Non-pigmented ciliary epithelial cell (primary cell): ENCODE measurements at places on chromosomes 7 and 10.

DNA sequence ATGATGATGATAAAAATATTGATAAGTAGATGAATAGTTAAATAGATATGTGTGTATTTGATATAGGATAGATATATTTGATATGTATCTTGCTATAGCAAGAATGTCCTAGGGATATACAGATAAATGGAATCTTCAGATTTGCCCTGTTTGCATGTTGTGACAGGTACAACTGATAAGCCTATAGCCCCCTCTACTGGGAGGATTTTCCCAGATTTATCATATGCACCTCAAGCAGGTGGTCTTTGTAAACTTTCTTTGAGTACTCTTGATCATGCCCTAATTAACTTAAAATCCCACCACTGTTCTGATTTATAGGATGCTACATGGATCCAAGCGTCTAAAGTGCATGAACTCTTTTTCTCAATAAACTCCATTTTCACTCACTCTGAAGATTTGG is 1050.7 kb downstream of the SORCS3 start:
- no peak for DNase-seq

DNA sequence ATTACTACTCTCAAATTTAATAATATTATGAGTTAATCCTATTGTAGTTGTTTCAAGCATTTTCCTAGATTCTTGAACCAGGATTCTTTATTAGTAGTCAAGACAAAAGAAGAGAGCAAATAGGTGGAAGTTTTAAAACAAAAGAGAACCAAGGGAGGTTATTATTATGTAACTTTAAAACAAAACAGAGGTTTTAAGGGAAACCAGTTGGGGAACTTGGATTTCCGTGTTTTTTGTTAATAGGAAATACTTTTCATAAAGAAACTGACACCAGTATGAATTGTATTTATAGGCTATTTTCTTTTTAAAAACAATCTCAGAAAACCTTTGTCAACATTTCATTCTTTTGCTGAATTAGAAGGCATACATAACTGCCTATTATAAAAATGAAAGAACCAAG is 183.9 kb downstream of the WNT2 start:
- no peak for DNase-seq

GRCh38 chr10:103692952-103693811 is 162.2 kb downstream of the SH3PXD2A start:
- no peak for DNase-seq

GRCh38 chr10:67268146-67268545 is 342.3 kb downstream of the LRRTM3 start:
- DNase-seq: no peak

DNA sequence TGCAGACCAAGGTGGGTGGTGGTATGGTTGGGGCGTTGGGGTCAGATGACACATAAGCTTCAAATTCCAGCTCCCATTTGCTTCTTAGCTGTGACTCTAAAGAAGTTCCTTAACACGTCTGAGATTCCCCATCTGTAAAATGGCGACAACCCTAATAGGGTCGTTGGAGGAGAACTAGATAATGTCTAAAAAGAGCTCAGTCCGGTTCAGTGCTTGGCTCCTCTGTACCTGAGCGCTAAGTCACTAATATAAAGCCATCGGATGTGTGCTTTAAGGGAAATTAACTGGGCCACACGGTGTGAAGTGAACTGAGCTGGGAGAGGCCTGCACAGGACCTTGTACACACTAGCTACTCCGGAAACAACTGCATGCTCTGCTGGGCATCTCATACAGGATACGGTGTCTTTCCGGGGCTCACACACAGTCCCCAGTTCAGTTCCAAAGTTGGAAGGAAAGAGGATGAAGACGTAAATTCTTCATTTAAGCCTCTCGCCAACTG is 476 bp upstream of the ZFYVE27 start:
- no peak for DNase-seq

GRCh38 chr10:48456808-48457761 is 147.8 kb downstream of the ARHGAP22 start:
- no peak for DNase-seq

DNA sequence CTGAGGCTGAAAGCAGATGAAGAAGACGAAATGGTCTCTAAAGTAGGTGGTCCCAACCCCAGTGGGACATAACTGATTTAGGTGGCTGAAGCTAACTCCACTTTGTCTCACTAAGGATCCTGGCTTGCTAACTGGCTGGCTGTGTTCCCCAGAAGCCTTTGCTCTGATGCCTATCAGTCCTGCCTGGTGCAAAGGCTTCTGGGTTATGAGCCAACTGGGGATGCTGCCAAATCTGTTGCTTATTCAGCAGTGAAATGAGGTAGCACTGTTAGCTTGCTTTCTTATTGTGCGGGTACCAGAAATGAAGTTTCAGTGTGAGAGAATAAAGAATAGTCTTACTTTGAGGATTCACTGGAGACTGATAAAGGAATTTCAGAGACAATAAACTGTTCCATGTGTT is 18.1 kb downstream of the PRKG1 start:
- no peak for DNase-seq

DNA sequence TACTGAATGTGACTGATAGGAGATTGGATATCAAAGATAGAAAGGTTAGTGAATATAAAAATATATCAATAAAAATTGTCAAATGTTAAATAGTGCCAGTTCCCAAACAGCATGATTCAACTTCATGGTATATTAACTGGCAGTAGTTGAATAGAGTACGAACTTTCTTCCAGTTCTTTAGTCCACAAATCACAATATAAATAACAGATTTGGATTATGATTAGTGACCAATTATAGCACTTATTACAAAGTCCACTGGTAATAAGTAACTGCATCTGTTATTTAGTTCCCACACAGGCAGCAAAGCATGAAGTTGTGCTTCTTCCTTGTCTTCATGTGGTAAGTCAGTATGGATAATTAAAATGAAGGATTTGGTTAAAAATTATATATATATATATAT is 243.0 kb upstream of the VWC2 start:
- no peak for DNase-seq

DNA sequence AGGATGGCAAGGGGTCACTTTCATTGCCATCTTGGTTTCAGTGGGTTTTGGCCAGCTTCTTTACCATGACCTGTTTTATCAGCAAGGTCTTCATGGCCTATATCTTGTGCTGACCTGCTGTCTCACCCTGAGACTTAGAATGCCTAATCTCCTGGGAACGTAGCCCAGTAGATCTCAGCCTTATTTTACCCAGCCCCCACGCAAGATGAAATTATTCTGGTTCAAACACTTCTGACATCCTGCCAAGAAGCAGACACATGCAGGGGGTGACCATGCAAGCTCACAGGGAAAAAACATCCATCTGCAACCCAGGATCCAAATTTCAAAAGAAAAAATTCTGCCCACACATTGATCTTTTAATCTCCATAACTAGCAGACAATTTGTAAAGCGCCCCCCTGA is 88.4 kb upstream of the EEPD1 start:
- no peak for DNase-seq

- no peak for DNase-seq
These were observed 314.0 kb upstream of the SEMA3A start for GRCh38 chr7:84508606-84509005.

DNA sequence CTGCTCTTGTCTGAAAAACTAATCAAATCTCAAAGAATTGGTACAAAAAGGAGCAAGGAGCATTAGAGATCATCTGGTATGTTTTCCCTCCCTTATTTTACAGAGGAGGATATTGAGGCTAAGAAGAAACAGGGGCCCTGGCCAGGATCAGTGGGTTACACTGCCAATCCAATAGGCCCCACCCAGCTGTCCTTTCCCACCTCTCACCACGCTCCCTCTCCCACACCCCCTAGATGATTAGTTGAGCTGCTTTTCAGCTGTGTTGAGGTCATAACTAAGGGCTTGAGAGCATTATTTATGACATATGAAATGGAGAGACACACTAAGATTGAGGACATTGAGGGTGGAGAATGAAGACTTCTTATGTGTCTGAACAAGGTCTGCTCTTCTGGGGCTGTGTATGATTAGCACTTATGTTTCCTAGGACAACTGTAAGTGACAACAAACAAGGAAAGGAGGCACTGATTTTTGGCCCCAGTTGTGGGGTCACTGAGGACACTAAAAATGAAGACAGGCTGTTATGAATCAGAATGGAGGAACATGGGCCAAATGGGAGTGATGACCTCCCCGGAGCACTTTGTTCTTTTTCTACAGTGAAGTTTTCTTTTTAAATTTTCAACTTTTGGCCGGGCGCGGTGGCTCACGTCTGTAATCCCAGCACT is 26.5 kb downstream of the VWA2 start:
- no peak for DNase-seq

DNA sequence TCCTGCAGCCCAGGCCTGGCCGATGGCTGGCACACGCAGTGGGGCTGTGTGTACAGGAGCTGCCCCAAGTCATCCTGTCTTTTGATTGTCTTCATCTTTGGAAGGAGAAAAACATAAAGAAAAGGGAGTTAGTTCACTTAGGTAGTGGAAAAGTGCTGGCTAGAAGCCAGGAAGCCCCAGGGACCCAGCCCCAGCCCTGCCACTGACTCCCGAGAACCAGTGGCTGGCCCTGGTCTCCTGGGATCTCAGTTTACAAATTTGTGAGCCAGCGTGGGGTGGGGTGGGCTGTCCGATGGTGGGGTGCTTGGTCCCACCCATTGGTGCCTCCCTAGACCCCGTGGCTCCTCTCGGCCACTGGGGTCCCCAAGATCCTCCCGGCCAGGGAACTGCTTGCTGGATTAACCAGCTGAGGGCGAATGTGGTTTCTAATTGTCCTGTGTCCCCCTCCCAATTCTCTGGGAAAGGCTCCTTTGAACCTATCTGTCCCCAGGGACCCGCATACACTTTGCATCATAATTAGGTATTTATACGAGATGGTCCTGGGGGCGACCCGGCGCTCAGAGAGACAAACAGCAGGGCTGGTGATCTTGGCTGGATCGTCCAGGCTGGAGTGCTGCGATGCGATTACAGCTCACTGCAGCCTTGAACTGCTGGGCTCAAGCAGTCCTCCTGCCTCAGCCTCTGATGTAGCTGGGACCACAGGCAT is 16.3 kb upstream of the CHST12 start:
- DNase-seq: no peak

DNA sequence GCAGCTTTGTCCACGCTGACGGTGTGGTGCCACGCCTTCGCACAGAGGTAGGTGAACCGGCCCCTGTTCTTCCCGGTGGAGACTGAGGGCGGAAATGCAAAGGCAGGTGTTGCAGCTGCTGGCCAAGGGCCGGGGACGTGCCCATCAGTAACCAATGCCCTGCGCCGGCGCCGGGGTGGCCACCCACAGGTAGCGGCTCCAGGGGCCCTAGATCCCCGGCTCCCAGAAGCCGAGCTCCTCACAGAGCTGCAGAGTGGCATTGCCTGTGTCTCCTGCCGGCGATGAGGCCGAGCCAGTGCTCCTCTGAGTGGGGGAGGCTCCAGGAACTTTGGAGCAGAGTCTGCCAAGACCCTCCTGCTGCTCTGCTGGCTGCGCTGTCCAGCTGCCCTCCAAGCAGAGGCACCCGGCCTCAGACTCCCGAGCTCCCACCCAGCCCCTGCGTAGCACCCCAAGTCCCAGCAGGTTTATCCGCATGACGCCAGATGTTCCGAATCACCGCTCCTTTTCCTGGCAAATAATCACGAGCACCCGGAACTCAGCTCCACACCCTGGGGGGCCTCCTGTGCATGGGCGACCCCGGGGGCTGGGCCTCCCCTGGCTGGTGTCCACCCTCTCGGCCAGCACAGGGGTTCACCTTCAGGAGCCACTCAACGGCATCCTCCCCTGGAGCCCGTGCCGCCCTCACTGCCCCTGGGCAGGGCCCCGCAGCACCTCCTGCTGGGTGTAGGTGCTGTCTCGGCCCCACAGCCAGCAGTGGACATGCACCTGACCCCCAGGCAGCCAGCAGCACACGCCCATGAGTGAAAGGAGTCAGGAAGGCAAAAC is 22.1 kb downstream of the CFAP46 start:
- no peak for DNase-seq

DNA sequence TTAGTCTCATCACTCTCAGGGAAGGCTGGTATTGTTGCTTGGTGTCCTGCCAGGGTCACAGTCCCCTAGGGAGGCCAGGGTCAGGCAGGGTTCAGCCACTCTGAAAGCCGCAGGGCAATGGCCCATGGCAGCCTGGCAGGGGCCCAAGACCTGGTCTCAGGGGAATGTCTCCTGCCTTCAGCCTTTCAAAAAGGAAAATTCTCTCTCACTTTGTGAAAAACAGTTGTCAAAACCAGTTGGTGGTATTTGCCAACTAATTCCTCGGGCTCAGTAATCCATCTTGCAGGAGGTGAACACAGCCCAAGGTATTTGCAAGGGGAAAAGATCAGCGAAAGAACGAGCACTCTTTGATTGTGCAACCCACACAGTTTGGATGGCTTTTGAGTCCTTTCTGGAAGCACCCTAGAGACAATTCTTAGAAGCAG is 101.5 kb downstream of the JCAD start:
- no peak for DNase-seq

DNA sequence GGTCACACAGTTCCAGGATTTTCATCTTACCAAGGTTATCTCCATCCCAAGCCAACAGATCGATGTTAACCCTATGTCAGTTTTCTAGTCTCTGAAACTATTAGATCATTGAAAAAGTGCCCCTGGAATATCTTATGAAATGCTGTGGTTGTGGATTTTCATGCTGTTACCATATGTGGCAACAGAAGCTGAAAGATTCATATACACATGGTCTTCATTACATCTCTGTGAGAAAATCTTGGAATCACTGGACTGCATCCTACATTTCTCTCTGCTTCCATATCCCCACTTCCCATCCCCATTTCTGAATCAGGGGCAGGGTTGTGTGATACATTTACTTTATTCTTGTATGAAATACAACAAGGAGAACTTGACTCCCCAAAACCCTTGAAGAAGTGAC is 146.1 kb downstream of the SLC16A9 start:
- no peak for DNase-seq

- DNase-seq: no peak
These were observed at the start of gene C10orf67 for GRCh38 chr10:23344241-23344841. Gene C10orf67, minus strand, starts transcription at chr10:23344797. Its CDS starts 23 bp downstream, at chr10:23344774.

DNA sequence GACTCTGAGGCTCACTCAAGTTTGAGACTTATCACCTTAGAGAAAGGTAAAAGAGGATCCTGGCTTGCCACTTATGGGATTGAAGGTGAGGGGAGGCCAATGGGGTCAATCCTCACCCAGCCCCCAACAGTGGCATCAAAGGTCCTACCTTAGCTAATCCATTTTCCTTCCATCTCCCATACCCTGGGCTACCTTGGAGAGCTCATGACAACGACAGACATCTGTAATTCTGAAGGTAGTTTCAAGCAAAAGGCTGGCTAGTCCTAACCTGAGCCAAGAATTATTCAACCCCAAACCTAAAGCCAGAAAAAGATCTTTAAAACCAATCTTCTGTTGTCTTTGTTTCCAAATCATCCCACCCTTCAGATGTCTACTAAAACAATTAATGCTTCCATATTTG is 179.2 kb upstream of the GHITM start:
- no peak for DNase-seq

GRCh38 chr10:317271-317769 is 182.1 kb downstream of the ZMYND11 start:
- no peak for DNase-seq

GRCh38 chr10:72881291-72881690 is 12.2 kb upstream of the OIT3 start:
- no peak for DNase-seq

- no peak for DNase-seq
These were observed 12.8 kb downstream of the OR13A1 start for GRCh38 chr10:45302573-45302972.

GRCh38 chr7:97457054-97457453 is 274.8 kb upstream of the TAC1 start:
- DNase-seq: no peak
